ENCODE measurements at places on chromosomes 13 and 19.

- no peak for DNase-seq
Measured at GRCh38 chr19:17922138-17922537, 10.7 kb upstream of the CCDC124 start.

GRCh38 chr19:18350490-18350889, 10.1 kb downstream of the PGPEP1 start:
- no peak for DNase-seq

- no peak for DNase-seq
Measured at GRCh38 chr13:33138441-33138840, 122.2 kb downstream of the KL start.

DNA sequence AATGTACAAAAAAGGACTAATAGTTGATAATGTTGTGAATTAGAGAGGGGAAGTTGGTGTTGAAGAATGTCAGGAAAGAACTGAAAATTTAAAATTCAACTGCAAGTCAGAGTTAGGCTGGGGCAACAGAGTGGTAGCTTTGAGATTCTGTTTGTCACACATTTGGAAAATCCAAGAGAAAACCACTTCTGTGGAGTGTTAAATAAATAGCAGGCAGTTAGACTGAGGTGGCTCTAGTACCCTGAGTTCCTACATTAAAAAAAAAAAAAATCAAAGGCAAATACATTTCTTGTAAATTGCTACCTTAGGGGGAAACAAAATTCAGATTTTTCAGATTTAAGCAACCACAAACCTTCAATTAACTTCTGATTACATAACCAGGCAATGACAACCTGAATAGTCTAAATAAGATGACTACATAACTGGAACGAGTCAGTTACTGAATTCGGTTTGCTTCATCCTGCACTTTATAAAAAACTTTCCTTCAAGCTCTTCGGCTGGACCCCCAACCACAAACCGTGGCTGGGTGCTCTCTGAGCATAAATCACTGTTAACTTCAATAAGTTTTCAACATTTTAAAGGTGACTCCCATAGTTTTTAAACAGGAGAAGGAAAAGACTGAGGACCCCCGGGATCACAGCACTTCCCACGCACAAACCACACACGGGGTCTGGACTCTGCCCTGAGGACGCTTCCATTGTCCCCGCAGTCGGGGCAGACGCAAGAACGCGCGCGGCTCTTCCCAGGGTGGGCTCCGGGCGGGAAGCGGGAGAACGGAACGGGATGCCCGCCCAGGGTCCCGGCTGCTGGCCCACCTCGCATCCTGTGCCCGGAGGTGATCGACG, 725 bp downstream of the ZNF682 start:
- DNase-seq: peak; percentile 10

GRCh38 chr13:75811361-75811760, 175.2 kb downstream of the LMO7 start:
- DNase-seq: no peak

DNA sequence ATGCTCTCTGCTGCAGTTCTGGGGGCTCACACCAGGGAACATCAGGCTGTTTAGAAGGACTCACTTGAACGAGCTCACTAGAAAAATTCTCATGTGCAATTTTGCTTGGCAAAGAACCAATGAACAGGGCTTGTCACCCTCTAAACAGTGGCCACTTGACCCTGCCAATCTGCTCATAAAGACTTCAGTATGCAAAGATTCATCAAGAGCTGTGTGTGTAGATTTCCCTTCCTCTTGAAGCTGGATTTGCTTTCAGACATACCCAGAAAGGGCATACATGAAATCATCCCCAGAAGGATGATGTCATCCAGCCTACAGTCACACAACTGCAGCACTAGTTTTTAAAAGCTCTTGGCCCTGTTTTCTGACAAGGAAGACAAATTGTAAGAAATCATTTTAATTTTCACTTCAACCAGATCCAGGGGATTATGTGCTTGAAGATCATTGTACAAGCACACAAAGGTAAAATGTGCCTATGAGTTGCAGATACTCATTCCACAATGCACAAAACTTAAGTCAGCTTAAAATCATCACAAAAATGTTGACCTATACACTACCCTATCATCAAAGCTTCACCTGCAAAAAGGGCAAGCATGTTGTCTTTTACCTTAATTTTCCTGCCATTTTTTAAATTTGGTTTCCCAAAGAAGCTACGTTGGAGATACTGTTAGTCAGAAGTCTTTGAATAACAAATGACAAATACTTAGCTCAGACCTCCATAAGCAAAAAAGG, 5.2 kb upstream of the STK24 start:
- no peak for DNase-seq

DNA sequence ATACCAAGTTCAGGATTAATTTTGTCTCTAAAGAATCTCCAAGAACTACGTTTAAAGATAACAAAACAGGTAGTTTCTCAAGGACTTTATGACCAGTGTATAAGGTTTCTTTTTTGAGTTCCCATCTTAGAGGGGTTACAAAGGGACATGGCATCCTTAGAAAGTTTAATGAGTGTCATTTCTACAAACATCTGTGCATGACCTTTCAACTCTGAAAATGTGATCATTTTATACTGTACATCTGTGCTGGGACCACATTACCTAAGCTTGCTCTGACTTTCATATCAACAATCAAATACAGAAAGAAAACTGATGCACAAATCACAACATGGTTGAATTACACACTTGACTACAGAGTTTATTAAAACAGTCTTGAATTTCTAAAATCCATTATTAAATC, 37.1 kb downstream of the KLF12 start:
- DNase-seq: no peak

- no peak for DNase-seq
Measured at GRCh38 chr19:46815833-46816627, 27.6 kb upstream of the SLC1A5 start.

DNA sequence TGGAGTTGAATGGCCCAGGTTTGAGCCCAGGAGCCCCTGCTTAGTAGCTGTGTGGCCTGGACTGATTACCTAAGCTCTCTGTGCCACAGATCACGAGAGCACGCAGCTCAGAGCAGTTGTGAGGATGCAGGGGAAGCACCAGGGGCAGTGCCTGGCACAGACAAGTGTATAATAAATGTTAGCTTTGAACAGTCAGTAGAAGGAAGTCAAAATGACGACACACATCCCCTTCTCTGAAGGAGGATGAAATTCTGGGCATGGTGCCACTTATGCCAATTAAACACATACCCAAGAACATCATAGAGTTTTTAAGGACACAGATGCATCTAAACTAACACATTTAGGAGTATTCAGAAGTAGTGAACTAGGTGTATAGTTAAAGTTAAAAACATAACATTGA, 24.9 kb upstream of the SIGLEC11 start:
- no peak for DNase-seq

- DNase-seq: no peak
Measured at GRCh38 chr13:97313551-97314260, 91.6 kb downstream of the MBNL2 start.

DNA sequence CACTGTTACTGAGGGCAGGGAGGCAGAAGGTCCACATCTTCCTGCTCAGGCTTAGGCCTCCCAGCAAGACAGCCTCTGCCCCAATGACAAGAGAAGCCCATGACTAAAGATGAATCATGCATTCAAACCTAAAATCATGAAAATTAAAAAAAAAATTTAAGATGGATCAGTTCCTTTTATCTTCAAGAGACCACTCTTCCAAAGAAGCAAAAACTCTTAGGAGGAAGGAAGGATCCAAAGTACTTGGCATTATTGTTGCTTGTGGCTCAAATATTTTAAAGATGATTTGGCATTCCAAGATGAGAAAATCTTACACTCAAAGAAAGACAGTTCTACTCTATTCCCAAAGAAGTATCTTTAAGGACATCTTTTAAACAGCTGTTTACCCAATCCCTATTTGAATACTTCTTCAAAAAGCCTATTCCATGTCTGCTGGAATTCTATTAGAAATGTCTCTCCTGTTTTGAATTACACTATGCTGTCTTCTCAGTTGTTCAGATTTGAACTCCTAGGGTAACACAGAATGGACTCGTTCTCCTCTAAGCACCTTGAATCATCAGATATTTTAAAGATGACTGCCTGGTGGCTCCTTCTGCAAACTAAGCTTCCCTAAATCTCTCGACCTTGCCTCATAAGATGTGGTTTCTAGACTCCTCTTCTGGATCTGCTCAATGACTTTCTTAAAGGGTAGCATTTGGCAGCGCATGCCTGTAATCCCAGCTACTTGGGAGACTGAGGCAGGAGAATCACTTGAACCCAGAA, 7.0 kb downstream of the SERP2 start:
- no peak for DNase-seq

- no peak for DNase-seq
Measured at GRCh38 chr19:7969555-7969939, 26.1 kb upstream of the TIMM44 start.

DNA sequence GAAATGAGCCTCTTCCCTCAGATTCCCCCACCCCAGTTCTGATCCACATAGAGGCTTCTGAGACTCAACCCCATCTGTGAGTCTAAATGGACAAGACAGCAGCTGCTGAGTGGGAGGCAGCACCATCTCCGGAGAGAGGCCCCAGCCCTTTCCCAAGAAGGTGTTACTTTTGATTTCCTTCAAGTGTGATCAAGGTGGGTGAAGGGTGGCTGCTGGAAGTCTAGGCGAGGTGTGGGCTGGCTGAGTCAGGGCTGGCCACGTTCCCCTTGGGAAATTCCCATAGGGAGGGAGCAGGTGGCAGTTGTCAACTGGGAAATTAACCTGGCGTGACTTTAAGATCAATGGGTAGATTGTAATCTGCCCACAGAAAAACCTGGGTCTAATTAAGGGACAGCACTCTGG, 148.0 kb downstream of the FOXO1 start:
- DNase-seq: peak; percentile 21

DNA sequence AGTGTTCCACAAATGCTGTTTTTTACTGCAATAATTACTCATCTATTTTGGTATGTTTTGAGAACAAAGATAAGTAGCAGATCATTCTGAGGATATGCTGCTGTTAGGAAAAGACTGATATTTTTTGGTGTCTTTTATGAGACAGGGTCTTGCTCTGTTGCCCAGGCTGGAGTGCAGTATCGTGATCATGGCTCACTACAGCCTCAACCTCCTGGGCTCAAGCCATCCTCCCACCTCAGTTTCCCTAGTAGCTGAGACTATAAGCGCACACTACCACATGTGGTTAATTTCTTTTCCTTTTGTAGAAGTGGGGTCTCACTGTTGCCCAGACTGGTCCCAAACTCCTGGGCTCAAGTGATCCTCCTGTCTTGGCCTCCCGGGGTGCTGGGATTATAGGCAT, 9.5 kb downstream of the LSM4 start:
- DNase-seq: no peak

- DNase-seq: no peak
Measured at GRCh38 chr13:78604782-78605611, 1.6 kb upstream of the POU4F1 start.

DNA sequence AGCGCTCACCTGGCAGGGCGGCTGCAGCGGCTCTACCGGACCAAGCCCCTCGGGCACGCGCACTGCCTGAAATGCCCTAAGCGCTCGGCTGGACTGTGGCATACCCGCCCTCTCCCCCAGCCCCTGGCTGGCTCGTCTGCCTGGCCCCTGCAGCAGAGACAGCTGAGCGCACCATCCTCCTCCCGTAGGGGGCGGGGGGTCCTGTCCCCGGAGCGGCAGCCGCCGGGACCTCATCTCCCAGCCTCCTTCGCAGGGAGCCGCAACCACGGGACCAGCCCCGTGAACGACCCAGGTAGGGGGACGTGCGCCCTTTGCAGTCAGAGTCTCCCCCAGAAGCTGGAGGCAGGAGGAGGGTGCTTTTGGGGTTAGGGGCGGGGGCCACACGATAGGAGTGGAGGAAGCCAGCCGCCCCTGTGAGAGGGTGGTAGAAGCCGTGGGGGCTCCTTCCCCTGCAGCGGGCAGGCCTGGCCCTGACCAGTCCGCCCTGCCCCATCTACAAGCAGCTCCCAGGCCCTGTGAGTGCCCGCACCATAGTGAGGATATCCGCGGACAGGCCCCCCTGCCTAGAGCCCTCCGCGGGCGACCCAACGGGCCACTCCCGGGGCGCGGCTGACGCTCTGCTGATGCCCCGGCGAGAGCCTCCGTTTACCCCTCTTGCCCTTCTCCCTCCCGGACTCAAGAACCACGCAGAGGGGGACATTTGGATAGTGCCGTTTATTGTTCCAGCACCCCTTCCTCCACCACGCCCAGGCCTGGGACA, 34.2 kb downstream of the ZNF787 start:
- DNase-seq: no peak

DNA sequence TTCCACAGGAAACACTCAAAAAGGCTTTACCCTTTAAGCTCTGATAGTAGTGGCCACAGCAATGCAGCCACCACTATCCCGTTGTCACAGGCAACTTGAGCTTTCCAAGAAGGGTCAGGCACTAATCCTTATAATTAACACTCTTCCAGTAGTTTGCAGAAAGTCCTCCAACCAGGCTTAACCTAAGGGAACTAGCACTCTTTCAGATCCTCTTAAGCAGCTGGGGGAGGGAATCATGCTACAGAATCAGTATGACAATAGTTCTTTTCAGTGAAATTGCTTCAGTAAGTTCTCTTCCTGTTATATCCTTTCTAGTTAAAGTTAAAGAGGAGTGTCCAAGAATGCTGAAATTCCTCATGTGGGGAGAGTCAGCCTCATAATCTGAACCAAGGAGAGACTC, 82.2 kb downstream of the TNFSF11 start:
- DNase-seq: no peak

GRCh38 chr13:79479882-79480281, 1.1 kb upstream of the NDFIP2 start:
- DNase-seq: no peak

- DNase-seq: no peak
Measured at GRCh38 chr19:43351998-43352746, 1.3 kb upstream of the CD177 start.

- DNase-seq: no peak
Measured at GRCh38 chr13:65603160-65603559, 1627.0 kb downstream of the PCDH9 start.

- no peak for DNase-seq
Measured at GRCh38 chr13:66860878-66861417, 369.2 kb downstream of the PCDH9 start.

GRCh38 chr19:49820125-49820524, 2.0 kb downstream of the MED25 start:
- no peak for DNase-seq

DNA sequence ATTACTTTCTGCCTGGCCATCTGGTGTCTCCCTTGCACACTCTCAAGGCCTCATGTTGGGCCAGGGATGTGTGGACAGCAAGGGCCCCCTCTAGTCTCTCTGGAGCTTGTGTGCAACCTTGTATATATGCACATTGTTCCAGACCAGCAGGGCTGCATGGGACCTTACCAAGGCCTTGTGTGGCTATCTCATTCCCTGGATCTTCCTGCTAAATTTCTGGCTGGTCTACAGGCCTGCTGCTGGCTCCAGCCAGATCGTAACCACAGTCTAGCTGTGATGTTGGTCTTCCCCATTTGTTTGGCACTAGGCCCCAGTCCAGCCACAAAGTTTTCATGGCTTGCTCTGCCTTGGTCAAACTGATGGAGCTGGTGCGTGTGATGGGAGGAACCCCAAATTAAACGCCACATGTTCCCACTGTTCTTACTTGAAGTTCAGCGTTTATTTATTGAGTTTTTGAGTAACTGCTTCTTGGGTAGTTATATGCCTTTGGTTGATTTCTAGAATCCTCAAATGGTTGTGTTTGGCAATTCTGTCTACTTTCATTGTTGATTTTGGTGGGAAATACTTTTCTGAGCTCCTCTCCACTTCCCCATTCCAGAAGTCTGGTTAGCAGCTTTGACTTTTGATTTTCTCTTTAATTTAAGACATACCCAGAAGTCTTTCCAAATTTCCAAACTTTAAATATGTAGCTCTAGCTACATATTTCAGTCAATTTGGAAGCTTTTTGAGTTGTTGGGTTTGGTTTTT, 56.4 kb downstream of the SIPA1L3 start:
- DNase-seq: no peak
